ENCODE measurements at places on chromosomes 13 and 19.

- no peak for DNase-seq
Measured at GRCh38 chr13:104487006-104487405, 1420.8 kb upstream of the SLC10A2 start.

DNA sequence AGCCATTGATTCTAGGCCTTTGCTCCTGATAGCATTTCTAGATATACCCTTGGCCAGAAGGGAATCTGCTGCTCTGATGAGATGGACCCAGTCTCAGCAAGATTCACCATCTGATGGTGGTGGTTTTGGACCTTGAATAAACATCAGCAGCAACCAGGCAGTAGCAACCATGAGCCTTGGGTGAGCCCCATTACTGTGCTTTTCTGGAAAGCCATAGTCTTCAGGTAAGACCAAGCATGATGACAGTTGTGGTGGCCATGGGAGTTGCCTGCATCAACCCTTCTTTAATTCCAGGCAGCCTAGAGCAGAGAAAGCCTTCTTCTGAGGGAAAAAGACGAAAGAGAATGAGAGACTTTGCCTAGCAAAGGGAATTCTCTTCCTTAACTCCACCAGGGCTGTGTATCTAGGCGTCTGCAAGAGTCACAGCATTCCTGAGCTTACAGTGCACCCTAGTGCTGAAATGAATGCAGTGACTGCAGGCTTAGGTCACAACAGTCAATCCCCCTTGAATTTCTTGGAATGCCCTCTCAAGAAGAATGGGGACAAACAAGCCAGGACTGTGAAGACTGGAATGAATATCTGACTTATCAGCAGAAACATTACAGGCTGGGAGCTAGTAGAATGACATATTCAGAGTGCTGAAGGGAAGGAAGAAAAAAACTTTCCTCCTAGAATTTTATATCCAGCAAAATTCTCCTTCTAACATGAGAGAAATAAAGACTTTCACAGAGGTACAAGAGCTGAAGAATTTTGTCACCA is 942.4 kb upstream of the PCDH20 start:
- peak; percentile 89 for DNase-seq

GRCh38 chr13:63628310-63628709 is 2212.7 kb upstream of the PCDH20 start:
- no peak for DNase-seq

DNA sequence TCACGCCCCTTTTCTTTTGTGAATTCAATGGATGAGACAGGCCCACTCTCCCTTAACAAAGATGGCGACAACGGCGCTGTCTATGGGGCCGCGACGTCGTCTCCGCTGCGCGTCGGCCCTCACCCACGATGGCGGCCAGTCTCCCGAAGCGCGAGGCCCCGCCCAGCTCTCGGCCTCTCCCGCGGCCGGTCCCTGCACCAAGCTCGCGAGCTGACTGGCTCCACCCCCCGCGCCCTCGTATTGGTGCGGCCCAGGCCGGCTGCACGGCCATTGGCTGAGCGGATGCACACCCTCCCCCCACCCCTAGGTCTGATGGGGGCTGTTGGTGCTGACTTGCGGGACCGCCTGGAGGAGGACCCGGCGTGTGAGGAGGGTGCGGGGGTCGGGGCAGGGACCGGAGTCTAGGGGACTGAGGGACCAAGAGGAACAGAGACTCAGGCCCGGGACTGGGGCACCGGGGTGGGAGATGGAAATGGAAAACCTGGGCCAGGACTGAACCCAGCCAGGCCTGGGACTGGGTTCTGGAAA is 4.8 kb downstream of the SPHK2 start:
- peak; percentile 96 for DNase-seq

- no peak for DNase-seq
Measured at GRCh38 chr19:50459067-50459456, 17.2 kb upstream of the EMC10 start.

DNA sequence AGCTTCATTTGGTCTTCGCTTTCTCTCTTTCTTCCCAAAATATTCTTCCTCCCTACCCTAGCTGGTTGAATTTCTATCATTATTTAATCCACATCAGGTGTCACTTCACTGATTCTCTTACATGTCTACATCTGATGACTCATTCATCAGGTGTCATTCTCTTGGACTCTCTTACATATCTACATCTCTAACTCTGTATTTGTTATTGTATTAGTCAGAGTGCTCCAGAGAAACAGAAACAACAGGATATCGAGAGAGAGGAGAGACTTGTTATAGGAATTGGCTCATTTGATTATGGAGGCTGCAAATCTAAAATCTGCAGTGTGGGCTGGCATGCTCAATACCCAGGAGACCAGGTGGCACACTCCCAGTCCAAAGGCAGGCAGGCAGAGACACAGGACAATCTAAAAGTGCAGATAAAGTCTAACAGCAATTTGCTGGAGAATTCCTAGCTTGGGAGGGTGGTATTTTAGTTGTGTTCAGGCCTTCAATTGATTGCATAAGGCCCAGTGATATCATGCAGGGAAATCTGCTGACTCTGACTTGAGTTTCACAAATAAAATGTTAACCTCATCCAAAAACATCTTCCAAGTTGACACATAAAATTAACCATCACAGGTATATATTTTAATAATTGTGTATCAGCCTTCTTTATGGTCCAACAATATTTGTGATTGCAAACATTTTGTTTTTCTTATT is 541.4 kb upstream of the SLITRK5 start:
- no peak for DNase-seq

DNA sequence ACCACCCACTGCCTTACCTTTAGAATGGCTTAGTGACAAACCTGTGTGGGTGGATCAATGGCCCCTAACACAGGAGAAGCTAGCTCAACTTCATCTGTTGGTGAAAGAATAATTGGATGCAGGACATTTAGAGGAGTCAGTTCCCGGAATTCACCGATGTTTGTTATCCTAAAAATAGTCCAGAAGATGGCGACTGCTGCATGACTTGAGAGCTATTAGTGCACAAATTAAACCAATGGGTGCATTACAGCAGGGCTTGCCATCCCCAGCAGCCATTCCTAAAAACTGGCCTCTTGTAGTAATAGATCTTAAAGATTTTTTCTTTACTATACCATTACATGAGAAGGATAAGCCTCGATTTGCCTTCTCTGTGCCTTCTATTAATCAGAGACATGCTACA is 46.8 kb upstream of the ZNF726 start:
- DNase-seq: peak; percentile 46

DNA sequence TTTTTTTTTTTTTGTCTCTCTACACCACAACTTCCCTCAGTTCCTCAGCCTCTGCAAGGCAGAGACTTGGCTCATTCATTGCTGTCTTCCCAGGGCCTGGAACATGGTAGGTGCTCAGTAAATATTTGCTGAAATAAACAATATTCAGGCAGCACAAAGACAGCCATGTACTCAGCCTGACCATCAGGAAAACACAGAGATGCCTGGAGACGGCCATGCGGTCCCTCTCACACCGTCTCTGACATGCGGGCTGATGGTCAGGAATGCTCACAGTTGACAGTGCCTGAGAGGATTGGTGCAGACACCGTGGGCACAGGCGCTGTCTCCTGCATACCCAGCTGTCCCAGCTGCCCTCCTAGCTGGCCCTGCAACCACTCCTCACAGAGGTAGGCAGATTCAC is 924 bp downstream of the PRAM1 start:
- DNase-seq: no peak

DNA sequence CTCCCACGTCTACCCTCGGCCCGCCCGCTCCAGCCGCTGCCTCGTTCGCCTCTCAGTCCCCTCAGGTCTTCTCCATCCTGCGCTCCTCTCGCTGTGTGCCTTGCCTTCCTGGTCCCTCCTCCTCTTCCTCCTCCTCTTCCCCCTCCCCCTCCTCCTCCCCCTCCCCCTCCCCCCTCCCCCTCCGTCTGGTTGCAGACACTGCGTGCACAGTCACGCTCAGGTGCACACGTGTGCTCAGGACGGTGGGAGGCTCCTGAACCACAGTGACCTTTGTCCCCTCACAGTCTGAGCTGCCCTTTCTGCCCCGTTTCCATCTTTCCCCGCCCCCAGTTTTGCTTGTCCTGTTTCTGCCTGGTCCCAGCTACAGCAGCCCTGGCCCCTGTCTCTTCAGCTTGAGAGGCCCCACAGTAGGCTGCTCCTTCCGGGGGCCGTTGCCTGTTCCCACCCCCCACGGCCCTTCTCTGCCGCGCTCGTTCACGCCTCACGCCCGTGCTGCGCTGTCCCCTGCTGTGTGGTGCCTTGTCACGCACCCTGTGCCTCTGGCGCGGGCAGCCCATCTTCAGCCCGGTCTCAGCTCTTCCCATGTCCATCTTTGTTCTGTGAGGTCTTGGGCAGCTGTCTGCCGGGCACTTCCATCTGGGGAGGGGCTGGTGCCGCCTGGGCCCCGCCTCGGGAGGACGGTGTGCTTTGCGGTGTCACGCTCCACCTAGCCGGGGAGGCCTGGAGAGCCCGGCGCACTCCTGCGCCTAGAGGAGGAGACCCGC is 13.8 kb upstream of the RPS15 start:
- DNase-seq: no peak

DNA sequence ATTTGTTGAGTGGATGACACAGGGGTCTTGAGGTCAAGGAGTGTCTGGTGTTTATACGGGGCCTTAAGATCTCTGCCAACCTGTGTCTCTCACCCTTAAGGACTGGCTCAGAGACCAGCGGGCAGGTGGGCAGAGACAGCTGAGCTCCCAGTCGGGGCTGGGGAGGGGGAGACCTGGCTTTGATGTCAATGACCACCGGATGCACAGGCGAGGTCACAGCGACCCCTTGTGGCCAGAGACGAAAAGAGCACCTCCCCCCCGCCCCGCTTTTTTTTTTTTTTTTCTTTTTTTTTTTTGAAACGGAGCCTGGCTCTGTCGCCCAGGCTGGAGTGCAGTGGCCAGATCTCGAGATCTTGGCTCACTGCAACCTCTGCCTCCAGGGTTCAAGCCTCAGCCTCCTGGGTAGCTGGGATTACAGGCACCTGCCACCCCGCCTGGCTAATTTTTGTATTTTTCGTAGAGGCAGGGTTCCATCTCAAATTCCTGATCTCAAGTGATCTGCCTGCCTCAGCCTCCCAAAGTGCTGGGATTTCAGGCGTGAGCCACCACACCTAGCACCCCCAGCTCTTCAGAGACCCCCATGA is 12.1 kb upstream of the KLK14 start:
- peak; percentile 34 for DNase-seq

DNA sequence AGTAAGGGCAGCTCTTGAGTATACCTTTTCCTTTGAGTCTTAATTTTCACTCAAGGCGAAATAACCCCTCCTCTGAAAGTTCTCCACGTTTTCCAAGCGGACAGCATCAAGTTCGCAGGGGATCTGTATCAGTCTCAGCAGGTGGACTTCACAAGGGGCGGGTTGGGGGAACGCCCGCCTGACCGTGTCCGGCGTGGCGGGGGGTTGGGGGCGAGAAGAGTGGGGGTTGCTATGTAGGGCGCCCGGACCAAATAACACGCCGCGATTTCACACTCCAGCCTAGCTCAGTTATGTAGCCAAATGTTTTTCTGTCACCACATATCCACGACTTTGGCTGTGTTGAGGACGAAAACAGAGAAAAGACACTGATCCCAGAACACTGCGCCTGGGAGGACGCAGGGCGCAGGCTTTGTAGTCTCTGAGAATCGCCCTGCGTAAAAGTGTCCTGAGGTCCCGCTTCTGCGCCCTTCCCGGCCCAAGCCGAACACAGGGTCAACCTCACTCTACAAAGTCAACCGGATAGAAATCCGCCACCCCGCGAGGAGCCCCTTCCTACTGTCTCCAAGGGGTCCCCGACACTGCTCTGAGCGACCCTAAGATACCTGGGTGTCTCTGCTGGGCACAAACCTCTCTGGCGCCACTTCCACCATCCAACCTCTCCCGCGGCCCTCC is 524 bp downstream of the RUBCNL start:
- DNase-seq: no peak

DNA sequence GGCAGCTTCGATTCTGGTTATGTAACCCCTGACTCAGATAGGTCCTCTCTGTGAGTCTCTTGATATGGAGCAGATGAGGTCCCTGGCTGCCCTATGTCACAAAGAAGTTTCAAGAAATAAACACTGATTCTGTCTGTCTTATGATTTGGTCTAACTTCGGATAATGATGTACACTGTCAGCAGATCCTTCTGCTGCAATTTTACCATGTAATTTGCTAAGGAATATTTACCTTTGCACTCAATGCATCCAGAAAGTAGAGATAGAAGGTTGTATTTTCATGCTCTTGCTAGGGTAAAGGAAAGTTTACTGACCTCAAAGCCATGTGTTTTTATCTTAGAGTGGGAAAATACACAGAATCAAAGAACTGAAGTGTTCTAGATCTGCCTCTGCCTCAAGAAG is 98.2 kb downstream of the KLF5 start:
- no peak for DNase-seq

GRCh38 chr13:79989217-79989661 is 351.7 kb downstream of the SPRY2 start:
- no peak for DNase-seq

DNA sequence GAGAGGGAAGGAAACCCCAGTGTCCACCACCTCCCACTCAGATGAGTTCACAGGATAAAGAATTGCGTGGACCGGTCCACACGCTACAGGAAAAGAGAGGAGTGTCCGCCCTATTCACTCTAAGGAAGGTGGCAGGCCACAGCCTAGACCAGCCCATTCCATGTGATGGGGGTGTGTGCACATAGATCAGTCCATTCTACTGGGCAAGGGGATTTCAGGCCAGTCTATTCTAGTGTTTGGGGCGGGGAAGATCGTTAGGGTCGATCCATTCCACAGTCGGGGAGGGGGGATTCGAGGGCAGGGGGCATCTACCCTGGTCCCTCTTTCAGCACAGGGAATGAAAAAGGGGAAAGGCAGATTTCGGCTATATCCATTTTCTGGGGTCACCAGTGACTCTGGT is 7.8 kb downstream of the FIZ1 start:
- DNase-seq: no peak

GRCh38 chr19:41376998-41377365 is 649 bp downstream of the TMEM91 start:
- DNase-seq: no peak

GRCh38 chr19:30254158-30254557 is 118.0 kb upstream of the ZNF536 start:
- no peak for DNase-seq

DNA sequence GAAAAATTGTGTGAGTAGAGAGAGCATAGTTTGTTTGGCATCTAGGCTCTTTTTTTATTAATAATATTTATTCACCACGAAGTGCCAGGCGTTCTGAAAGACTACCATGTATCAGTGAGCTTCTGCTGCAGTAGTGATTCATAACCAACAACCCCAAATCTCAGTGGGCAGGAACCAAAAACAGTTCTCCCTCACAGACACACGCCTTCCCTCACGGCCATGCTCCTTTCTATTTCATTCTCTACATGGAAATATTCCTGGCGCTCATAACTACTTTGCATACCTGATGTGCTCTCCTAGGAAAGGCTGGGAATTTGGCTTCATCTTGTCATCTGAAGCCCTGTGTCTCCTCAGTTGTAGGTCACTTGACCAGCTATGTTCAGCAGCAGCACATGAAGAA is 26.6 kb upstream of the AMER2 start:
- no peak for DNase-seq

DNA sequence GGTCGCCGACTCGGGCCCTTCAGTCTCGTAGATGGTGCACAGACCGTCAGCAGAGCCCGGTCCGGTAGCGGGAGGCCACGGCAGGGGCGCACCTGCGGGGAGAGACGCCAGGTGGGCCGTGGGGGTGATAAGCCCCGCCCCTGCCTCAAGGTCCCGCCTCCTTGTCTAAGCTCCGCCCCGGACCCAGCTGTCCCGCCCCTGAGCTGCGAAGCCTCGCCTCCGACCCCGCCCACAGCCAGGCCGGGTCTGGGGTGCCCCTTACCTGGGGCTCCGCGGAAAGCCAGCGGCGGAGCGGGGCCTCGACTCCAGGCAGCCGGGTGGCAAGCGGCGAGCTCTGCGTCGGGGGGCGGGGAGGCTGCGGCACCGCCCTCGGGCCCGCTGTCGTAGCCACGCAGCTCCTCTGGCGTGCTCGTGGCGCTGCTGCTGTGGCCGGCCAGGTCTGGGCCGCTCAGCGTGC is 4.7 kb downstream of the PRR36 start:
- DNase-seq: peak; percentile 55

GRCh38 chr19:48169578-48169938 is 586 bp downstream of the LIG1 start:
- peak; percentile 67 for DNase-seq
